Anterior cingulate cortex (tissue), 58 donors: ENCODE measurements at places on chromosomes 6 and 20.

- no peak for DNase-seq
Observed at GRCh38 chr6:143063631-143064030, 2.9 kb downstream of the AIG1 start.

- no peak for DNase-seq
Observed at GRCh38 chr6:72412709-72413044, 209.2 kb upstream of the KCNQ5 start.

DNA sequence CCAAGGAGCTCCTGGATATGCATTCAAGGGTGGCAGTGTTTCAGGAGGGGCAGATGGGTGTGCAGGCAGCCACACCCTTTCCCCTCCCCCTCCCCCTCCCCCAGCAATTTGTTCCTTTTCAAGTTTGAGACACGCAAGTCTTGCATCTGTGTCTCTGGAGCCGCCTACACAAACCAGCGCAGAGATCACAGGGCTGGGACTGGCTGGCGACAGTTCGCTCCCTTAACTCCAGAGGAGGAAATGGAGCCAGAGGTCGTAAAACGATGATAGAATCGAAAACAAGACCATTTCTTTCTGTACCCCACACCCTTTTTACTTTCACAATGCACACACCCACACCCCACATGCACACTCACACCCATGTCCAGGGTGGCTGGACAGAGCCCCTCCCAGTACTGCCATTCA is 163.1 kb downstream of the LY86 start:
- no peak for DNase-seq

- DNase-seq: no peak
Observed at GRCh38 chr6:169277619-169278018, 24.0 kb upstream of the THBS2 start.

DNA sequence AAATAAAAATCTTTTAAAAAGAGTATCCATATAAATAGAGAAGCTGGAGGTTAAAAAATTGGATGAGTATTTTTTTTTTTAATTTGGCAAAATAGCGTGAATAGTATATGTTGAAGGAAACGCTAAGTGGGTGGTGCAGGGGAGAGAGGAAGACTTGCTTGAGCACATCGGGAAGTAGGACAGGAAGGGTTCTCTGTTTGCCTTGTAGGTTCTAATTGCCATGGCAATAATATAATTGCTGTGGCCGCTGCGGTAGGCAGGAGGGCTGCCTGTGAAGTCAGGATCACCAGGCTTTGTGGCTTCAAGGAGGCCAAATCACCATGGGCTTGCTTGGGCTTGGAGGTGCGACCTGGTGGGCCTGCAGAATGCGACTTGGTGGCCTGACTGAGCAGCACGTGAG is 35.1 kb downstream of the IGF2R start:
- no peak for DNase-seq

GRCh38 chr20:32891926-32892660 is 33.4 kb downstream of the EFCAB8 start:
- no peak for DNase-seq

DNA sequence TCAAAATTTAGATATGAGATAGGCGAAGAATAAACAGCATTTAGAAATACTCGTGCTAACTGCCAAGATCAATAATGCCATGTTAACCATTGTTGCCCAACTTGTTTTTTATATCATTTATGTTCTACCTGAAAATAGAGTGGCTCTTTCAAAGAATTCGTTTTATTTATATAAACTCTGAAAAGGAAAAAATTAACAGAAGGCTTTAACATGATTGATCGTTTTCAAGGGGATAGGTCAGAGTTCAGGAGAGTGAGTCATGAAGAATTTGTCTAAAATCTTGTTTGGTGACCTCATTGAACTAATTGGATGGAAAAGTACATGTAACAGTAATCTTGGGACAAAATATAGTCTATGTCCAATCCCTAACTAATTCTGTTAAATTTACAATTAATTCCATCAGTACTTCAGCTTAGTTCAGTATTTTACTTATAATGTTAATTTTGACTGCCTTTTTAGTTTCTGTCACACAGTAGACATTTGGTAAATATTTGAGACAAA is 11.1 kb upstream of the ELOVL2 start:
- no peak for DNase-seq

- no peak for DNase-seq
Observed at GRCh38 chr6:38171997-38172738, 352.6 kb downstream of the ZFAND3 start.

DNA sequence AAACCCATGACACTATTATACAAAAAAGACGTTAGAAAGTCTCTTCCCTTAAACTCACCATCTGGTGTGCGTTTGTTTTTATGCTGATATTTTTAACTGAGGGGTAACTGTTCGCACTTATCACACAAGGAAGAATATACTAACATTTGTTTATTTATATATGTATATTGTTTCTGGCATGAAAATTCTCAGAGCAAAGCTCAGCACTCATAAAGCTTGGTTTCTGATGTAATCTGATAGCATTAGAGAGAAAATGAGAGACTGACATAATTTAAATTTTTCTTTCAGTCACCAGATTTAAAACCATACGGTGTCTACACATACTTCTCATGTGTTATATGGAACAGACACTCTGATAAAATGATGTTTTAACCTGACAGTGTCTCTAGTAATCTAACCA is 6.9 kb downstream of the BLOC1S5 start:
- DNase-seq: no peak

DNA sequence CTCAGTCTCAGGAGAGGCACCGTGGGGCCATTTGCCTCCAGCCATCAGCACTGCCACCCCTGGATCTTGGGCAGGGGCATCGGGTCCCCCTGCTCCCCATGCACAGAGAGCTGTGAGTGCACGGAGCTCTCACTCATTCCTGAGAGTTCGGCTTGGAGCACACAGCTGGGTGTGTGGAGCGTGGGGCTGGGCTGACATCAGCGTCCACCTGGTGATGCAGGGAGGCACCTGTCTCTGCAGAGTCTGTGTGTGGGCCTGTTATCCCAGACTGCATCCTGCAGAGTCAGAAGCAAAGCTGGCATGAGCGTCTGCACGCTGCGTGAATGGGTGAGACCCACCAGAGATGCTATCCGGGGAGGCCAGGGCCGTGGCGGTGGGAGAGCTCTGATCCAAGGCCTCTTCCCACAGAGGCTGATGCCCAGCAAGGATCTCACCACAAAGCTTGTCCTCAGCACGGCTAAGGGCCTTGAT is 248.8 kb upstream of the AFDN start:
- no peak for DNase-seq

- DNase-seq: no peak
Observed at GRCh38 chr6:75870389-75870788, 121.3 kb downstream of the MYO6 start.

DNA sequence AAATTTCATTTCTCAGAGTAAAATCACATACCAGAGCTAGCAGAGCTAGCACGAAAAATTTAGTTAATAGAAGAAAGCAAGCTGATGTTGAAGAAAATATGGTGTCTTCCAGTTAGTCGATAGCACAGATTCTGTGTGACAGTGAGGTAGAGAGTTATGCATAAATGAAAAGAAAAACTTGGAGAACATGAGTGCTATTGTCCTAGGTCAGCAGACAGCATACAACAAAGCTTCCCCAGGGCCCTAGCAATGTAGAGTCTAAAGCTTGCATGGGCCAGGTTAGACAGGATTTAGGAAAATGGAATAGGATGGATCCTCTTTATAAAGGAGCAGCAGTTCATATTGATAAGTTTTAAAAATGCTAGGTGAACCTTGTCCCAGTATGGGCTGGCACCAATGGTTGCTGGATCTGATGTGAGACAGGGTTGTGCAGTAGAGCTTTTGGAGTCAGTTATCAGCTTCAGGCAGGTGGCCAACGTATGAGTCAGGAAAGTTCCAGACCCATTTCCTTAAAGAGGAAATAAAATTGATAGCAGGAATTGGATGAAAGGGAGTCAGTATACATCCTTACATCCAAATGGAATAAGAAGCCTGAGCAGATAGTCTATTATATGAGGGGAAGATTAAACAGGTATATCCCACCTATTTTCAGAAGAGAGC is 277.2 kb downstream of the FRK start:
- DNase-seq: no peak

DNA sequence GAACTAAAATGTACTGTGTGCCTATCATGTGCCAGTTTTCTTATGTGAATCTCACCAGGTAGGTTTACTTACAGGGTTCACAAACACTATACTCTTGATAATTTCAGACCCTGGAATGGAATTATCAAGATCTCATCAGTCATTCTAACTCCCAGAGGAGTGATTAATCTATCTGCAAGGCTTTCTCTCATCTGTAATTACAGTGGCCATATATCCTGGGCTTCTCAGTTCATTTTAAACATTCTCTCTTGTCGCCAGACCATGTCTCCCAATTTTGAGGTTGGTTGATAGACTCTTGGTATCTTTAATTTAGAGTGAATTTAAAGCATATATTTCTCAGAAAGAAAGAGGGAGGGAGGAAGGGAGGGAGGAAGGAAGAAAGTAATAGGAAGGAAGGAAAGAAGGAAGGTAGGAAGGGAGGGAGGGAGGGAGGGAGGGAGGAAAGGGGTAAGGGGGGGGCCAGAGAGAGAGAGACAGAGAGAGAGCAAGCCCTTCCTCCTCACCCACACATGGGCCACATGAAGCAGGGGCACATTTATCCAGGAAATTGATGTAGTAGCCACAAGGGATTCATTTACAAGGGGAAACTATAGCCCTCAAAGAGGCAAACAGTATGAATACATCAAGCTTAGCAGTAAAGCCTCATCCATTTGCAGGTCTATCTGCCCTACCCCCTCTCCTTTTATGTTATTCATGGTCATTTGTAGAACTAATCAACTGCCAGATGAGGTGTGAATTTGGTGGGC is 25.8 kb upstream of the NRSN1 start:
- no peak for DNase-seq

DNA sequence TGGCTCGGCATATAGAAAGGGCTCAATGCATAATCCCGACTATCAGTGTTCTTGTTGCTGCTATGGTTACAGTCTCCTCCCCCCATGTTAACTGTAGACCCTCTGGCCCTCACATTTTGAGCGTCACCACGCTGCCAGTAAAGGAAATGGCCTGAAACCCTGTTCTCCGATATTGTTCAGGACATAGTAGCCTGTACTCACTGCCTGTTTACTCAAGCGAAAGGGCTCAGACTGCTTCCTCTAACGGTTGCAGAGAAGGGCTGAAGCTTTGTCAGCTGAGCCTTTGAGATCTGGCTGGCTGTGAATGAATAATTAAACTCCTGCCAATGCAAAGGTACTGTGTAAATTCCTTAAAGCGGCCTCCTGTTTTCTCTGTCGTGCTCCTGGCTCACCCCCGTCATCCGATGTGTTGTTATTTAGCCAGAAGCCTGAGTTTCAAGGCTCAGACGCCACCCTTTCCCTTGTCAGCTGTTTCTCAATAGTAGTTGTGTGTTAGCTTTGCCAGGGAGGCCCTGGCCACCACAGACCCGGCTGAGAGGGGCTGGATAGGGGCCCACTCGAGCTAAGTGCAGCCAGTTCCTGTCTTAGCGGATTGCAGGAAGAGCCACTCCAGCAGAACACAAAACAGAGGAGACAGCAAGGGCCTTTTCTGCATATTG is 31.2 kb upstream of the RALGAPA2 start:
- DNase-seq: peak; percentile 41

GRCh38 chr6:51021171-51021570 is 202.5 kb downstream of the TFAP2B start:
- no peak for DNase-seq

DNA sequence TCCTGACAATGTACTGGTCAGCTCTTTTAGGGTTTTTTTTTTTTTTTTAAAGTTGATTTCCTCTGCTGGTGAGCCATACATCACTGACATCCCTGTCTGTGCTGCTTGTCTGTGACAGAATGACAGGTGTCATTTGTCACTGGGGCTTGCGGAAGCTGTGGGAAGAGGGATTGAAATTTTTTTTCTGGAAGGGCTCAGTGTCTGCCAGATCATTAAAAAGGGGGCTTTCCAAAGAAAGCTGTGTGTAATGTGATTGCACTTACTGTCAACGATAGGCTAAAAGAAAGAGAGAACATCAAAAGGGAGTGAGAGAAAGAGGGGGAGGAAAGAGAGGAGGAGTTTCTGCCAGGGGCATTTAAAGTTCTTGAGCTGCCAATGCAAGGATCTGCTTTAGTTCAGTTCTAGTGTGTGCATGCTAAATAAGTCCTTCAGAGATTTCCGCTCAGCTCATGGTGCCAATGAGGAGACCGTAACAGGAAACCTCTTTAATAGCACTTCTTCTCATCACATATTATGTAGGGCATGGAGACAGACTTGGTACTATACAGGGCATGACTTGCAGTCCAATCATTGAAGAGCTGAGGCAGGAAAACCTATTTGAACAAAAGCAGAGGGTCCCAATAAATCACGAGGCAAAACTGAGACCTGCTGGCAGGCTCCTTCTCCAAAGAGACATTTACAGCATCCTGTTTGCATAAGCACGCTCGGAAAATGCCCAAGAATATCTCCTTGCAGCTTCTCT is 177.2 kb downstream of the TSHZ2 start:
- no peak for DNase-seq

GRCh38 chr20:46101957-46102356 is 12.2 kb upstream of the NCOA5 start:
- DNase-seq: no peak

DNA sequence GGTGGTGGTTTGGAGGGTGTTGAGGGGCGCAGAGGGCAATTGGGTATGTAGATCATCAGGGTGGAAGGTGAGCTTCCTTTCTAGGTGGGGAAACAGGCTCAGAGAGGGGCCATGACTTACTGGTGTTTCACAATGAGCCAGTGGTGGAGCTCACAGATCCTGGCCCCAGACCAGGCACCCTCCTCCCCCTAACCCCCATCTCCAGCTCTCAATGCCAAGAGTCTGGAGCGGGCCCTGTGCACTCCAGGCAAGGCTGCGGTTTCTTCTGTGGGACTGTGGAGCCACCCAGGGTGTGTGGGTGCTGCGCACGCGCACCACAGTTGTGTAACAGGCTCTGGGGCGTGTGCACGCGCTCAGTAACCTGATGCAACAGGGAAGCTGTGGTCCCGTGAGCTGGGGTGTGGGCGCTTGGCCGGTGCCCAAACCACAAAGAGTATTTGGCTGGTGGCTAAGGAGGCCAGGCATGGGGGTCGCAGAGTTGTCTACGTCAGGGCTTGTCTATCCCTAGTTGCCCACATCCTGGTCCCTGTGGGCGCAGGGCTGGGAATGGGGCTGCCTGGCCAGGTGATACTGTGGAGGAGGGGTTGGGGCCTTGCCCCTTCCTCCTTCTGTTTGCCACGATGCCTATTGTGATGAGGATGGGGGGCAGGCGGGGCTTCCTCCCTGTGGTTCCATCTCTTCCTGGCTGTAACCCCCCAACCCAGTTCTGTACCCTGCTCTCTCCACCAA is 37.5 kb upstream of the MRPS18A start:
- no peak for DNase-seq

GRCh38 chr6:56246541-56246880 is 869 bp downstream of the COL21A1 start:
- no peak for DNase-seq

GRCh38 chr20:48294196-48294595 is 508.9 kb upstream of the SULF2 start:
- no peak for DNase-seq

GRCh38 chr20:63284544-63284949 is 8.4 kb upstream of the COL20A1 start:
- DNase-seq: no peak
